Endodermal cell (in vitro differentiated cells): ENCODE measurements at places on chromosomes 2 and 18. TPM values are rescaled to one million over a fixed set of nuclear protein-coding genes. Genes with fewer than 3 reads are reported as not detected.

- no peak for DNase-seq
These were observed 36.1 kb downstream of the INSIG2 start for GRCh38 chr2:118124288-118124891.

DNA sequence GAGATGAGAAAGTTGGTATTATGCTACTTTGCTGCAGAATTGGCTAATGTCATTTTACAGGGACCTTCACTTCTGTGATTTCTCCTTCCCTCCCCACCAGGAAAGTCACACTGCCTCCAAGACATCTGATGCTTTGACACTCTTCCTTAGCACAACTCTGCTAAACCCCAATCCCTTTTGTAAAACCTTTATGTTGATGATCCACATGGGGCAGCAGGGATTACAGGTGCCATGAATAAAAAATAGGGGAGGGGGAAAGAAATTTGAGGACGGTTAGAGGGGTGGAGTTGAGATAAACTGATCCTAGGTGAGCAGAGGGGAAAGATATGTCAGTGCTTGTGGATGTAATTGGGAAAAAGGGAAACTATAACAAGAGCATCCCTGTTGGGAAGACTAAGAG is 26.4 kb downstream of the CCNT2 start:
- no peak for DNase-seq

DNA sequence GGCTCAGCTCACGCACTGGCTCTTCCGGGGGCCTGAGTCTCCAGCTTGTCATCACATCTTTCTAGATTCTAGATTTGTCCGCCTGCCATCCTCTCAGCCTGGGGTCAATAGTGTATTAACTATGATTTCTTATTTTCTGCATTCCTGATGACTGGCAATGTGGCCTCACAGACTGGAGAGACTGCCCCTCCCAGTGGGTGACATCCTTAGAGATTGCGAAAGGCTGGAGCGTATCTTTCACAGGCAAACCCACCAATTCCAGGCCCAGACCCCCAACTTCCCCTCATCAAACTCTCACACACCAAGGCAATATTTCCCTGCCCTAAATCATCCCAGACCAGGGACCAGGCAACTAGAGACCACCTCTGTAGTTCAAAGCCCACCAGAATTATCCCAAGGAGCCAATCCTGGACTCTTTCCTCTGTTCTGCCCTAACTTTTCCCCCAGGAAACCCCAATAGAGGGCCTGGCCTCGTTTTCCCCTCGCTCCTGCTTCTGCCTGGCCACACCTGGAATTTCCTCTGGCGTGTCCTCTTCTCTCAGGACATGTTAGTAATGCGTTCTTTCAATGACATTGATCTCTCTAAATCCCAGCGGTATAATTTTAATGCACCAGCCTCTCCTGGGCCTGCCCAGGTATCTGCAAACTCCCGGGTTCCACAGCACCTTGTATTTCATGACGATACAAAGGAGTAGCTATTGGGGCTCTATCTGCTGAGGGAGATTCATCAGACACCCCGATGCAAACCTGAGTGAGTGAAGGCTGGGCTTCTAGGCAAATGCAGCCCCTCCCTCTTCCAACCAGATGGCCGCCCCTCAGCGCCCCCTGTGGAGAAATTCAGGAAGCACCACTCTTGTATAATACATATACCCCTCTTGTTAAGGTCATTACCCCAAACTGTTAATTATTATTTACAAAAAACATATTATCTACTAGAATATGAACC is 2.4 kb upstream of the KCNF1 start:
- peak; percentile 92 for DNase-seq

GRCh38 chr2:62660087-62660486 is 45.4 kb upstream of the EHBP1 start:
- no peak for DNase-seq

GRCh38 chr2:54526226-54526879 is 70.2 kb downstream of the SPTBN1 start:
- no peak for DNase-seq

DNA sequence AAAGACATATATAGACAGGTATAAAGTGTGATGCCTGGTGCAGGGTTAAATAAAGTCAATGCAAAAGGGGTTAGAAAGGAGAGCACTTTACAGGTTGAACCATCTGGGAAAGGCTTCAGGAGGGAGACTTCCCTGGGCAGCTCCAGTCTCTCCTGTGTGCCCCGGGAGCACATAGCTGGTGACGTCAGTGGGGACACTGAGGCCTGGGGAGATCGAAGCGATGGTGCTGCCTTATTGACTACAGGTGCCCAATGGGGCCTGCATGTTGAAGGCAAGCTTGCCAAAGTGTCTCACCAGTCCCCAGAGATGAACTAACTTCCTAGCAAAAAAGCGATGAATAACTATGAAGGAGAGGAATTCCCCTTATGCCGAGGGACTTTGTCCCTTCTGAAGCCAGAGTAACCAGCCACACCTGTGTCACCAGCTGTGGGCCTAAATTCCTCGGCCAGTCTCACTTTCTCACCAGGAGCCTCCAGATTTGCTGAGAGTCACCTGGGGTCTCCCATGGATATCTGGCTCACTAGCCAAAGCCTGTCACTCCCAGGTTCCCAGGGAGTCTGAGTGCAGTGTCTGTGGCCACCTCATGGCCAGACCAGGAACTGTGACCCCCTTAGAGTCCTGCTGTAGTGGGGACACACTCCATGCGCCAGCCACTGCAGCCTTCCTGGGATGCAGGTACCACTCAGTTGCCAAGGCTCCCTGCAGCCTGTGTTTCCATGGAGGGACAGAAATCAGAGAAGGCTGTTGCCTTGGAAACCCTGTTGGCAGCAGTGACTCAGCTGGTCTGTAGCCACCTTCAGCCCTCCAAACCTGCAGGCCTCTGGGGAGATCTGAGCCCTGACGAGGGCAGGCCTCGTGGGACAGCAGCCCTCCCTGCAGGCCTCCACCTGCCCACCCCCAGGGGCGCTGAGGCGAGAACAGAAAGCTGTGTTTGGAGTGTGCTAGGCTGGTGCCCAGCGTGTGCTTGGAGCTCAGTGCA is 128.7 kb downstream of the CTIF start:
- peak; percentile 85 for DNase-seq

DNA sequence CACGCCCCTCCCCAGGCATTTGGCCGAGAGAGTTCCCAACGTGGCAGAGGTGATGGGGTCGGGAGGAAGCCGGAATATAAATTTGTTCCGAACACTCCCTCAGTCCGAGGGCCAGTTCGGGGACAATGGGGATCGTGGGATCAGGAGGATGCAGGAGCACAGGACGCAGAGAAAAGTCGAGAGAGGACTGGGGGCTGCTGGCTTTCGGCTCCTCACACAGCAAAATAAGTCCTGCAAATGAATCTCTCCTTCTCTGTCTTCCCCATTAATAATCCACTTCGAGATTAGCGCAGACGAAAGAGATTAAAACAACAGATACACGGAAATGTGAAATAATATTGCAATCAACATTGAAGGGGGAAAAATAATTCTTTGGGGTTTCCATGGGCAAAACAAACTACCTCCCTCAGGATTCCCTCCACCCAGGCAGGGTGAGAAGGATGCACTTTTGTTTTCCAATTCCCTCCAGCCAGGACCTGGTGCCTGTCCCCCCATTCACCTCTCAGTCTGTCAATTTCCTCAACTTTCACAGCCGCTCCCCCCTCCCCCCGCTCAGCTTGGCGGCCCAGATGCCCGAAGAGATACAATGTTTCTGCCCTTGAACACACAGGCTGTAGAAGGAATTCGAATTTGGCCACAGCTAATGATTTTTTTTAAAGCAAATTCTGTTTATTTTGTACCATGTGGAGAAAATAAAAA is 3.1 kb upstream of the ZEB2 start:
- DNase-seq: peak; percentile 86

GRCh38 chr2:124272261-124272841 is 247.3 kb downstream of the CNTNAP5 start:
- DNase-seq: no peak

DNA sequence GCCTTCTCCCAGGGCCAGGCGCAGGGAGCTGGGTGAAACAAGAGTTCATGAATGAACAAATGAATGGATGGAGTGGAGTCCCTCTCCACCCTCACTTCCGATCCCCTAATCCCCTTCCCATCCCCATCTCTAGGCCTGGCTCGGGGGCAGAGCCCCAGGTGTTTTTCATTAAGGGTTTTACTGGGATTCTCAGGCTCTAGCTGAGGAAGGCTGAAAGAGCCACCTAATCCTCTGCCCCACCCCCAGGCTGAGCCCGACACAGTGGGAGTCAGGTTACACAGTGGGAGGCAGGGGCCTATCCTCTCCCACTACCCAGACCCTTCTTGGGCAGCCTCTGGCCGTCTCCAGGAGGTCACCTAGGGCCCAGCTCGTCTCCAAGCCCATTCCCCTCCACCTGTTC is 36.1 kb downstream of the SDC1 start:
- DNase-seq: peak; percentile 85

- DNase-seq: peak; percentile 55
These were observed 32.3 kb downstream of the STEAP3 start for GRCh38 chr2:119255760-119256581.

DNA sequence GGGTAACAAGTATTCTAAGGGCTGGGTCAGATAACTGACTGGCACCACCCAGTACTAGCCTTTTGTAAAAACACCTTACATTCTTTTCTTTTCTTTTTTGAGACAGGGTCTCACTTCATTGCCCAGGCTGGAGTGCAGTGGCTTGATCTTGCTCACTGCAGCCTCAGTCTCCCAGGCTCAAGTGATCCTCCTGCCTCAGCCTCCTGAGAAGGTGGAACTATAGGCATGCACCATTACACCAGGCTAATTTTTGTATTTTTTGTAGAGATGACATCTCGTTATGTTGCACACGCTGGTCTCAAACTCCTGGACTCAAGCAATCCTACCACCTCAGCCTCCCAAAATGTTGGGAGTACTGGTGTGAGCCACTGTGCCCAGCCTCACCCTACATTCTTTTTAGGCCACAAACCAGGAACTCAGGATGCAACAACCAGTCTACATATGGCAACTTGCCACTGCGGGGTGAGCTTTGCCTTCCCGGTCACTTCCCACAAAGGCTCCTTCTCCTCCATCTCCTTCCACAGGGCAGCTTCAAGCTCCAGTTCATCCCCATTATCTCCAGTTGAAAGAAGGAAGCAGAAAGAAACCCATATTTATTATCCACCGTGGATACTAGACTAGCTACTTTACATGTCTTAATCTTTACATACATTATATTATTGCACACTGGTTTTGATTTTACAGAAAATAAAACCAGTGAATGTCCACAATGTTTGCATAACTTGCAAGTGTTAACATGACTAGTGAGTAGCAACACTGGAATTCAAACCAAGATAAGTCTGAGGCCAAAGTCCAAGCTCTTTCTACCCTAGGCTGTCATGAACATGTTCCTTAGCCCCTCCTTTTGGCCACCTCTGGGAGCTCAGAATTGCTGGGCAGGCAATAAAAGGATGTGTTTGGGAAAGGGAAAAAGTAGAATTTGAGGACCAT is 23.7 kb upstream of the AP1S3 start:
- DNase-seq: no peak

GRCh38 chr2:16071865-16072637 is 131.7 kb downstream of the MYCN start:
- no peak for DNase-seq

- DNase-seq: no peak
These were observed 10.1 kb upstream of the TYMS start for GRCh38 chr18:647304-647703.

- peak; percentile 61 for DNase-seq
These were observed 4.2 kb downstream of the CIB4 start for GRCh38 chr2:26636935-26637334.

The SERPINB4 gene
- not detected in 3 replicates for total RNA-seq

The SLC5A7 gene
- total RNA-seq: not detected in 2 replicates

The SP140L gene
- 2.6 and 2.9 TPM in 2 replicates for total RNA-seq

The HAAO gene
- 12.2 and 13.4 TPM in 2 replicates for total RNA-seq

The REG3A gene
- total RNA-seq: not detected in 2 replicates

The GPR45 gene
- total RNA-seq: not detected in 2 replicates
